NCI-H2081 treated with DMSO at 0.1 percent for 48 hours (cell line): ENCODE measurements at places on chromosomes 13 and 19.

DNA sequence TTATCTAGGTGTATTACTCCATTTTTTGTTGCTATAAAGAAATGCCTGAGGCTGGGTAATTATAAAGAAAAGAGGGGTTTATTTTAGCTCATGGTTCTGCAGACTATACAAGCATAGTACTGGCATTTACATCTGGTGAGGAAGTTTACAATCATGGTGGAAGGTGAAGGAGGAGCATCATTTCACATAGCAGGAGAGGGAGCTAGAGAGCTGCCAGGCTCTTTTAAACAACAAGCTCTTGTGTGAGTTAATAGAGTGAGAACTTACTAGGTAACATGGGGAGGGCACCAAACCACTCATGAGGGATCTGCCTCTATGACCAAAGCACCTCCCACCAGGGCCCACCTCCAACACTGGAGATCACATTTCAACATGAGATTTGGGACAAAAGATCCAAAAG is 221.7 kb upstream of the GPC6 start:
- no peak for DNase-seq

- DNase-seq: no peak
Observed at GRCh38 chr13:83332751-83333150, 549.5 kb downstream of the SLITRK1 start.

- DNase-seq: no peak
Observed at GRCh38 chr19:14826006-14826405, 9.0 kb downstream of the OR7A5 start.

DNA sequence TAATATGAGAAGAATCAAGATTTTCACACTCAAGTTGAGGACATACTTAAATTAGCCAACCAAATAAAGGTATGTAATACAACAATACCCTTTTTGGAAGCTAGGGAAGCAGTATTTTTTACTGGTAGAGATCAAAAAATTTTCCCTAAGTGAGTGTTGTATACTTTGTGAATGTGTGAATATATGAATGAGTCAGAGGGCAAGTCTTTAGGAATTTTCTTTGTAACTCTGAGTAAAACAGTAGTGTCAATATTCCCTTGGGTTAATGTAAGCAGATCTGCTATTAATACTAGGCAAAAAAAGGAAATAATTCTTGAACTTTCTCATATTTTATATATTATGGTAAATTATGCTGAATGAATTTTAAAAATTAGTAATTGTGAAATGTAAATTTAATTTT is 1161.8 kb upstream of the MIR17HG start:
- no peak for DNase-seq

GRCh38 chr19:15404097-15404779 is 14.6 kb downstream of the AKAP8L start:
- no peak for DNase-seq

DNA sequence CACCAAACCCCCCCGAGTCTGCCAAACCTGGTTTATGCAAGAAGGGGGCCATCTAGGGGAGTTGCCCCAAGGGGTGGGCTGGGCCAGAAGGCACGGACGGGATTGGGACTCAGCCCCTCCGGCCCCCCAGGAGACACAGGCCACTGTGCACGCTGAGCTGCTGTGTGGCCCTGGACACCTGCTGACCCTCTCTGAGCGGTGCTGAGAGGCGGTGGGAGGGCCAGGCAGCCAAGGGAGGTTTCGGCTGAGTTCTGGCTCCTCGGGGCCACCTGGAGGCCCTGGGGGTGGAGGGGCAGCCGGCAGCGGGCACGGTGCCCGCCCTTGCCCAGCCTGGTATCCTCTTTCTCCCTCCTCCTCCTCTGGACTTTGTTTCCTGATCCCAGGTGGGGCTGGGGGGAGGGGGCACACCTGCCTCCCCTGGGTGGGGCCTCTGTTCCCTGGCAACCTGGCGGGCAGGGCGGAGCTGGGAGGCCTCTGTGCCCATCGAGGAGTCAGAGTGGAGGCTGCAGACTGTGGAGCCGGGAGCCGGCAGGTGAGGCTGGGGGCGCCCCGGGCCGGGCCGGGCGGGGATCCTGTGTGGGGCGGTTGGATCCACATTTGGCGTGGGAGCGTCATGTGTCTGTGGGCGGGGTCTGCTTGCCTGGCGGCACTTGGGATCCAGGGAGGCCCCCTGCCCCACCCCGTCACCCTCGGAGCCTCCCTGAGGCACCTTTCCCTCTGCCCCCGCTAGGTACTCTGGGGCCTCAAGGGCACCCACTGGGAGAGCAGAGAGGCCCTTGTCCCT is at the start of gene MISP:
Gene MISP (plus strand): TSS at position 473 of the 784 bp plus-strand sequence. CDS start 5,835 bp downstream, outside the sequence.
- DNase-seq: peak; percentile 41

DNA sequence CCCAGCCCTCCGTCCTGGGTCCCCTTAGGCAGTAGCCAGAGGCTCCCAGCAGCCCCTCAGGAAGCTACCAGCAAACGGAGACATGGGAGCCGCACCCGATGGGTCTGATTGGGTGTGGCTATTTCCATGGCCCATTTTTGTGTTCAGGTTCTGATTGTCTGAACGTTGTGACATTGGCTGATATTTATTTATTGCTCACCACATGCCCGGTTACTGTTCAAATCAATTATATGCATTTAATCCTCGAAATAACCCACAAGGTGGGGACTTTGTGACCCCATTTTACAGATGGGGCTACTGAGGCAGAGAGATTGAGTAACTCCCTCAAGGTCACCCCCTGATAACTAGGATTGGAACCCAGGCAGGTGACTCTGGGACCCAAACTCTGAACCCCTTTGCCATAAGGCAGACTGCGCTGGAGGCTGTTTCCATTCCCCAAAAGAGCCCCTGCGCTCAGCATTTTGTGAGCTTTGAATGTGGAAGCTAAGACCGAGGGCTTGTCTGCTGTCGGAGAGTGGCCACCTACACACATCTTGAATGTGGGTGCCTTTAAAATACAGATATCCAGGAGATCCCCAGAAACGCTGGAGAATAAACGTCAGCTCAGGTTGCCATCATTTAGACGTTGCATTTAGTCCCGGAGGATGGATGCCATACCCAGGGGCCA is 13.6 kb upstream of the MCF2L start:
- DNase-seq: no peak

DNA sequence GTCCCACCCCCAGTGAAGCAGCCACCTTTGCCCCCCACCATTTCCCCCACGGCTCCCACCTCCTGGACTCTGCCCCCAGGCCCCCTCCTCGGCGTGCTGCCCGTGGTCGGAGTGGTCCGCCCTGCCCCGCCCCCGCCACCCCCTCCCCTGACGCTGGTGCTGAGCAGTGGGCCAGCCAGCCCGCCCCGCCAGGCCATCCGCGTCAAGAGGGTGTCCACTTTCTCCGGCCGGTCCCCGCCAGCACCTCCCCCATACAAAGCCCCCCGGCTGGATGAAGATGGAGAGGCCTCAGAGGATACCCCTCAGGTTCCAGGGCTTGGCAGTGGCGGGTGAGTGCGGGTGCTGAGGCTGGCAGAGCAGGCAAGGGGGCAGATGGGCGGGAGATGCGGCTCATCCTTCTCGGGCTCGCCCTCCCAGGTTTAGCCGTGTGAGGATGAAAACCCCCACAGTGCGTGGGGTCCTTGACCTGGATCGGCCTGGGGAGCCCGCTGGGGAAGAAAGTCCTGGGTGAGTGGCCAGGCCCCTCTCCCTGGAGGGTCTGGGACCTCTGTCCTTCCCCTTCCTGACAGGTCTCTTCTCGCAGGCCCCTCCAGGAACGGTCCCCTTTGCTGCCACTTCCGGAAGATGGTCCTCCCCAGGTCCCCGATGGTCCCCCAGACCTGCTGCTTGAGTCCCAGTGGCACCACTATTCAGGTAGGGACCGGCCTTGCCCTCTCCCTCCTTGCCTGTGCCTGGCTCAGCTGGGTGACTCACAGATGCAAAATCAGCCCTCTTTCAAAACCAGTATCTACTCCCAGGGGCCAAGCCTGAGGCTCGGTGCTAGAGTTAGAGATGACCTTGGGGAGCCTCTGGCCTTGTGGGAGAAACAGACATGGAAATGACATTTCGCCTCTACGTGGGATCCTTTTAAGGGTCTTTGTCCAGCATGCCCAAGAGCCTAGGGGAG is 8.8 kb downstream of the IGFLR1 start:
- DNase-seq: no peak

GRCh38 chr19:8528500-8528899 is 14.5 kb upstream of the ZNF414 start:
- no peak for DNase-seq
